Hematopoietic multipotent progenitor cell treated with erythropoietin and hydrocortisone succinate and interleukin-3 and kit ligand, for 15 days (in vitro differentiated cells): ENCODE measurements at places on chromosomes 7 and 10.
A peak's percentile ranks its signal among the peaks of the same experiment; 100 is the strongest.

GRCh38 chr10:44914891-44915290 is 3.8 kb downstream of the TMEM72 start:
- no peak for DNase-seq

DNA sequence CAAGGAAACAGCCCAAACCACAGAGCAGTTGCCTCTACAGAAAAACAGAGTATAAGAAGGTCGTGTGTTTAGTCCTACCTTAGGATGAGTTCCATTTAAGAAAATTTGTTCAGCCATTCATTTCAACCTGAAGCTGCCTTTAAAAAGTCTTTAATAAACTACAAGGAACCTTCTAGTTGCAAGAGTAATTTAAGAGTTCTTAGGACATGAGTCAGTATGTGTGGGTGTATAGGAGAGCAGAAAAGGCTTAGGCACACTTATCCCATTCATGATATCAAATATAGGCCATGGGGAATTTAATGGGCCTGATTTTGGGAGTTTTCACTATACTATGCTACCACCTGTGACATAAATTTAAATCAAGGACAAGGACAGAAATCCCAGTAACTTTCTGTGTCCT is 496.8 kb downstream of the TFEC start:
- no peak for DNase-seq

GRCh38 chr7:135206941-135207391 is 4.4 kb downstream of the WDR91 start:
- no peak for DNase-seq

DNA sequence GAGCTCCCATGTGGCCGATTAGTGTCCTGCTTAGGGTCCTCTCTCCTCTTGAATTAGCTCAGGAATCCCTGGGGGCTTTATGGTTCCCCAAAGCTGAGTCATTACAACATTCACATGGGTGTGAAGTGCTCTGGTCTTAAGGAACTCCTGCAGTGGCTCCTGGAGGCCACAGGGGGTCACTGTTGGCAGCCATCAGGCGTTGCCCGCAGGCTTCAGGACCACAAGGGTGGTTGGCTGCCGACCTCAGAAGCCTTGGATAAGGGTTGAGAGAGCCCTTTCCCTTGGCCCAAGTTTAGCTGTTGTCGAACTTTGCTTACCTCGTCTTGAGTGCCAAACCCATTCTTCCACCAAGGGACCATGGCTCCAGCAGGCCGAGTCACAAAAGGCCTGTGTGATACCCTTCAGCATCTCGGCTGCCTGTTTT is 61.7 kb downstream of the SH2D4B start:
- DNase-seq = peak; percentile 42

DNA sequence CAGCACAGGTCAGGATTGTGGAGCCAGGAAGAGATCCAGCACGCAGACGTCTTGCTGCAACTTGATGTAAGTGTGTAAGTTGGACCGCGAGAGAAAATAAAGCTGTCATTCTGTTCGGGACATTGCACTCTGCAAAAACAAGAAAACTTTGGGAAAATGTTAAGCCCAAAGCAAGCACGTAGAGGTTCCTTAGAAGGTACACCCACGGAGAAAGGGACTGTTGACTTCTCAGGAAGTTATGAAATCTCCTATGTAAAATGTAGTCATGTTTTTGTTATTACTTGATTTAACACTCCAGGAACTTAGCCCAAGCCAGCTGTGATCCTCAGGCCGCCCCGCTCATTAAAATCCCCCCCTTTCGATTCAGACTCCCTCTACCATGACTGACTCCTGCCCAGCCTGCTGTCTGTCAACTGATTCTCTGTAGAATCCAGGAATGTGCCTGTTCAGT is 196.1 kb upstream of the TCF7L2 start:
- DNase-seq = no peak

- no peak for DNase-seq
Observed at GRCh38 chr7:106225856-106226255, 58.9 kb downstream of the NAMPT start.

DNA sequence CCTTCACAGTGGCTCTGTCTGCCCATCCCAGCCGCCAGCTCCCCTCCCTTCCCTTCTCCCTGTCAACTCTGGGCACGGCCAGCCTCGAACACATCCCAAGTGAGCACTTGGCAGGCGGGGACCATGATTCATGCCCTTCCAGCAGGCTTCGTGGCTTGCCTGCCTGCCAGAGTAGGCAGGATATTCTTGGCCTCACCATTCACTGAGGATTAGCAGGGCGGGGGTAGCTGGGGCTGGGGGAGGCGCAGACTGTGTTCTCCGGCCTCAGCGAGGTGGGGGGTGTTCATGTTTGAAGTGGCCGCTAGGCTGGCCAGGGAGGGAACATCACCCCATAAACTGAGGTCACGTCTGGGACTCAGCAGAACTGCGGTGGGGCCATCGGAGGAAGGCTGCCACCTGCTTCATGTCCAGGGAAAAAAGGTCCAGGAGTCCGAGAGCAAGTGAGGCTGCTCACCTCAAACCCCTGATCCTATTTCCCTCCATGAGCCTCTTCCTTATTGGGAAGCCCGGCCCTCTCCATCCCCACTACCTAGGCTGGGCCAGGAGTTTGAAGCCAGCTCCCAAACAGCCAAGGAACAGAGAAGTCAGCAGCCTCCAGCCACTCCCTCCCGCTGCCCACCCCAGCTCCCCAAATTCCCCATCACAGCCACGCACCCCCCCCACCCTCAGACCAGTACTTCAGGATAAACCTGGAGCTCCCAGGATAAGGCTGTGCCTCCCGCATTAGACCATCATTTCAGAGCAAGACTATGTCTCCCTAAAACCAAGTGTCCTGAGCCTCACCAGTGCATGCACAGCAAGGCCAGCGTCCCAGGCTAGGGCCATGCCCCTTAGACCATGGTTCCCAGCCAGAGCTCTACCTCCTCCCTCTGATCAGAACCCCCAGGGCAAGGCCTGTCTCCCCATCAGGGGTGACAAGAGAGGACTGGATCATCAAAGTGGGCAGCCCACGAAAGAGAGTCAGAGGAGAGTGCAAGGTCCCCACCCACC is 42.8 kb upstream of the RABGEF1 start:
- no peak for DNase-seq

DNA sequence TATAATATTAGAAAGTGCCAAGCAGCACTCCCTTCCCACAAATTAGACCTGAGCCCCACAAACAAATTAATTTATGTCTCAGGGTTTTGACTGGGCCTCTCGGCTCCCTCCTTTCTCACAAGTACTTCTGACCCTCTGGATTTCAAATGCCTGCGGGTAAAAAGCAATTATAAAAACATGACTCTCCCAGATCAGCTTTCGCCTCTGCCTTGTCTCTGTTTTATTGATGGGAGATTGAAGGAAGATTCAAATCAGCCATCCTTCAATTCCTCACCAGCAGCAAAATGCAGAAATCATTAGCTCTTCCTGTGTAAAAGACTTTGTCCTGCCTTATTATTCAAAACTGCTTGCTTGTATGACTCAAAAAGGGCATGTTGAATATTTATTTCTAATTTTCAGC is 453.7 kb upstream of the MKI67 start:
- no peak for DNase-seq

DNA sequence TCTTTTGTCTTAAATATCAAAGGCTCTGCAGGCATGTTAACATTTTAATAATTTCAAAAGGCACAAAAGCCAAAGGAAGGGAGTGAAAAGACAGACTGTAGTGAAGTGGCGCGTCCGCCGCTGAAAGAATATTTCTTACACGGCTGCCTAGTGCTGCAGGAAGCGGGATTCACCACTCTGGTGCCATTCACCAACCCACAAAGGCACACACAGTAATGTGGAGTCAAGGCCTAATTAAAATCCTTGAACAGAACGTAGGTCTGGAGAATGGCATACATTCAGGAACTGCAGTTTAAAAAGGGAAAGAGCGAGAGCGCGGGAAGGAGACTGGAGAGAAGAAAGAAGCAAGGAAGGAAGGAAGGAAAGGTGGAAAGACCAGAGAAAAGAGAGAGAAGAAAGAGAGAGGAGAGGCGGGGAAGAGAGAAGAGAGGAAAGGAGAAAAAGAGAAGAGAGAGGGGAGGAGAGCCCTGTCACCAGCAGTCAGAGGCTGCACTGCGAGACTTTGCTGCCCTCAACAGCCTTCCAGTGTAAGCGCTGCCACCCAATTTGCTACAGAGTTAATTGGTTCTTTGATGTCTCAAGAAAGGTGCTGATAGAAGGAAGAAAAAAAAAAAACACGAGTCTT is 554.0 kb downstream of the MDFIC start:
- no peak for DNase-seq

DNA sequence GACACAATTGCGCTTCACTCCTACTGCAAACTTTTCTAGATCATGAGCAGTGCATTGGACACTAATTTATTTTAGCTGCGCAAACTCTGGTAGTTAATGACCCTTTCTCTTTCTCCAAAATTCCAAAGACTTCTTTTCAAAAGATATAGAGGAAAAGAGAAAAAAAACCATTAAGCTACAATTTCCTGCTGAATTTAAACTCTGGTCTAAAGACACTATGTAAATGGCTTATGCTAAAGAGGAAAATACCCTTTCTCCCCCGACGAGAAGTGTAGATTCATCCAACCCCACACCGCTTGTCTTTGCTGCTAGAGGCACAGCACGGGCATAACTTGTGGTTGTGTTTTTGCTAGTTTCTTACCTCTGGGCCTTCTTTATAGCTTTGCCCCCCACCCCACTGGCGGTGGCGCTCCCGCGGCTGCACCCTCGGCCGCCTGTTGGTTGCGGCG is 84.1 kb downstream of the SNX10 start:
- DNase-seq = no peak

- DNase-seq = no peak
Observed at GRCh38 chr10:16689227-16689626, 128.0 kb downstream of the RSU1 start.

DNA sequence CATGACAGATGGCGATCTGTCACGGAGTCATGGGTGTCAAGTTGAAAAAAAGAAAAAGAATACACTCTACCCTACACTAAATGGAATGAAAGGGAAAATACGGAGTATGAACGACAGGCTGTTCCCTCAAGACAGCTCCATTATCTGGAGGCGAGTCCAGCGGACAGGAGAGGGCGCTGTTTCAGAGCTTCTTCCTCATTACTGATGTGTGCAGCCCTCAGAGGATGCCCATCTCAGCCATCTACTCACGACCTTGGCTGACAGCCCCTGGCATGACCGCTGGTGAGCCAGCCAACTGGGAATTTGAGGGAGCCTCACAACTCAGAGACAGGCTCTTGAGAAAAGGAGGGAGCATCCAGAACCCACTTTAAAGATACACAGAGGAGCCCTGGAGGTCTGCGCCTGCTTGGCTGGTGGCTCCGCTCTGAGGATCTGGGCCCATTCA is 49.6 kb upstream of the SMNDC1 start:
- DNase-seq = peak; percentile 45

- no peak for DNase-seq
Observed at GRCh38 chr10:43082746-43083145, 5.9 kb downstream of the RET start.

GRCh38 chr7:98054585-98054984 is 52.1 kb upstream of the LMTK2 start:
- DNase-seq = no peak

GRCh38 chr7:85627791-85628586 is 441.1 kb upstream of the SEMA3D start:
- no peak for DNase-seq

DNA sequence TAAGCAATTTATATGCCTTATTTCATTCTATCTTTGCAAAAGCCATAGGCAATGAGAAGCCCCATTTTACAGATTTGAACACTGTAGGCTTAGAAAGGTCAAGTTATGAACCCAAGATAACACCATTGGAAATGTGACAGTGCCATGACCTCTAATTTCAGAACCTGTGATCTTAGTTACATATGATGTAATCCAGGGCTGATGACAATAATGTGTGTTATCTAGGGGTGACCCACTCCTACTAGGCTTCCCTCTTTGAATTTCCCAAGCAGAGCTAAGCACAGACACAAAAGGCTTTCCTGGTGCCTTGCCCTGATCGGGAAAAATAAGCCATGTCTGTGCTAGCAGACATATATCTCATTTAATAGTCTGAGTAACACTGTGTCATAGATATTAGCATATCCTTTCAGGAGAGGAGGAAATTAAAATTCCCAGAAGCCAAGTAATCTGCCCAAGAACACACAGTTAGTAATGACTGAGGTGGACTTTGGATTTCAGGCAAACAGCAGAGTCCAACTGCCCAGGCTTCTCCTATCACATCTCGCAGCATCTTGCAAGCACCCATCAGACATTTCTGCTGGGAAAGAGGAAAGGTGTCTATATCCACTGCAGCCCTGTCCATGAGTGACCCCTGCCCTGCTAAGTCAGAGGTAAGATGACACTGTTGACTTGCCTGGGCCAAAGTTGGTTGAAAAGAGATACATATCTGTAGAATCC is 2.8 kb upstream of the TECTB start:
- no peak for DNase-seq

GRCh38 chr7:47119261-47119865 is 462.5 kb downstream of the TNS3 start:
- no peak for DNase-seq

DNA sequence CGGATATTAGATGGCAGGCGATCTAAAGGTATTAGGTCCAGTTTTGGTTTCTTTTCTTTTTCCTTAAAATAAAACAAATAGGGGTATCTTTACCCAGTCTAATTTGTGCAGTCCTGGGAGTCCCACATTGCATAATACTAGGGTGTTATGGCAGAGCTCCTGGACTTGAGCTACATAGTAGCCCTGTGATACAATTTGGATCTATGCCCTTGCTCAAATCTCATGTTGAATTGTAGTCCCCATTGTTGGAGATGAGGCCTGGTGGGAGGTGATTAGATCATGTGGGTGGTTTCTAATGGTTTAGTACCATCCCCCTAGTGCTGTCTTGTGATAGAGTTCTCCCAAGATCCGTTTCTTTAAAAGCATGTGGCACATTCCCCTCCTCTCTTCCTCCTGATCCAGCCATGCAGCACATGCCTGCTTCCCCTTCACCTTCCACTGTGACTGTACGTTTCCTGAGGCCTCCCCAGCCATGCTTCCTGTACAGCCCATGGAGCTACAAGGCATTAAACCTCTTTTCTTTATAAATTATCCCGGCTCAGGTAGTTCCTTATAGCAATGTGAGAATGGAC is 141.9 kb downstream of the RPS24 start:
- DNase-seq = no peak
